Stimulated activated CD4-positive, alpha-beta T cell treated with anti-CD3 and anti-CD28 coated beads, Interleukin-15, amount 100 ng/mL, for 1 hour (primary cell): ENCODE measurements at places on chromosomes 7 and 10.
A peak's percentile ranks its signal among the peaks of the same experiment; 100 is the strongest.

GRCh38 chr10:113970641-113971040 is 73.0 kb upstream of the ADRB1 start:
- no peak for DNase-seq

- DNase-seq = no peak
Observed at GRCh38 chr10:4688601-4689000, 137.4 kb upstream of the AKR1E2 start.

- peak; percentile 6 for DNase-seq
Observed at GRCh38 chr10:70656489-70656888, 15.8 kb upstream of the ADAMTS14 start.

DNA sequence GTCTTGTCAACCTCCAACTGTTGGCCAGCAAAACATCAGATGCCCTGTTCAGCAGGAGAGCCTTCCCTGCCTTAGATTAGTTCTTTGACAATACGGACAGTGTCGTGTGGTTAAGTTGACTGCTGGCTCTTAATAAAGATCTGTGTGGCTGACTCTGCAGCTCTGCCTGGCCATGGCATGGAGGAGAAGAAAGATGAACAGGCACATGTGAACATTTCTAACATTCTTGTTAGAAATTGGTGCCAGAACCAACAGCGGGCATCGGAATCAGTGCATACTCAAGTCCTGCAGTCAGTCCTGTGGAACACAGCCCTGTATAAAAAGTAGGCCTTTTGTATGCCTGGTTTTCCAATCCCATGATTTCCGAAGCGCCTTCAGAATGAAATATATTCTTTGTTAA is 455.6 kb downstream of the POM121L12 start:
- DNase-seq = no peak

DNA sequence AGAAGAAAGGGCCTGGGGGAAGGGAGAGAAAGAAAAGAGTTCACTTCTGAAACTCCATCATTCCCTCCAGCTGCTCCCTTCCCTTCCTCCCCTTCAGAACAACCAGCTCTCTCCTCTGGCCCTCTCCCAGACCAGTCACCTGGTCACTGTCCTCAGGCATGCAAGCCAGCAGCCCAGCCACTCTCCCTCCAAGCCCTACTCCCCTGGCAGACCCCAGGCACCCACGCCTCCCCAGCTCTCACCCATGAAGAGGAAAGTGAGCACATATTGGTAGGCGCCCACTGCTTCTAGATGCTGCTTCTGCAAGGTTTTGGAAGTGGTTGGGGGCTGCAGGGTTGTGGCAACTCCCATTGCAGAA is 353 bp downstream of the MOGAT3 start:
- DNase-seq = no peak

- DNase-seq = no peak
Observed at GRCh38 chr10:32357056-32357735, 10.2 kb upstream of the EPC1 start.

DNA sequence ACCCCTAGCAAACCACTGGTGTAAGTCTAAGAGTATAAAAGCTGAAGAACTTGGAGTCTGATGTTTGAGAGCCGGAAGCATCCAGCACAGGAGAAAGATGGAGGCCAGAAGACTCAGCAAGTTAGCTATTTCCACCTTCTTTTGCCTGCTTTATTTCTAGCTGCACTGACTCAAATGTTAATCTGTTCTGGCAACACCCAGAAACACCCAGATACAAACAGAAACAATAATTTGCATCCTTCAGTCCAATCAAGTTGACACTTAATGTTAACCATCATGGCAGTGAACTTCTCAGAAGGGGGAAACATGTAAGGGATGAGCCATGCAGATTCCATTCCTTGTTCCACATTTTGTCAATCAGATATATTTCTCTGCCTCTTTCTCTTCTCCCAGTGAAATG is 101.8 kb upstream of the FERD3L start:
- DNase-seq = no peak

DNA sequence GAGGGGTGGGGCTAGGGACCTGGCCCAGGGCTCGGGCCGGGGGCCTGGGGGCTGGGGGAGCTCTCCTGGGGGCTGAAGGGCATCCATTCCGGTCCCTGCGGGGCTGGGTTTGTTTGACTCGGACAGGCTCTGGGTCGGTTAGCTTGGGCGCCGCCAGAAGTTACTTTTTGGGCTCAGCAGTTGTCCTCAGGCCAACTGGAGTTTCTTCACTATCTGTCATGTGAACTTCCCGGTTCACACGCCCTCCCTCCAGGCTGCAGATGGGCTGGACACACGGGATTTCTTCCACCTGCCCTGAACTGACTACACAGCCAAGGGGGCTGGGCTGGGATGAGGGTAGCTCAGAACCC is 3.8 kb downstream of the SLC4A2 start:
- no peak for DNase-seq

GRCh38 chr7:150415161-150416153 is 35.0 kb upstream of the GIMAP8 start:
- no peak for DNase-seq

GRCh38 chr10:131048606-131049005 is 262.9 kb downstream of the TCERG1L start:
- DNase-seq = no peak

GRCh38 chr10:131777921-131778320 is 122.9 kb upstream of the PPP2R2D start:
- DNase-seq = no peak

GRCh38 chr10:125291836-125292235 is 131.5 kb upstream of the CTBP2 start:
- no peak for DNase-seq

DNA sequence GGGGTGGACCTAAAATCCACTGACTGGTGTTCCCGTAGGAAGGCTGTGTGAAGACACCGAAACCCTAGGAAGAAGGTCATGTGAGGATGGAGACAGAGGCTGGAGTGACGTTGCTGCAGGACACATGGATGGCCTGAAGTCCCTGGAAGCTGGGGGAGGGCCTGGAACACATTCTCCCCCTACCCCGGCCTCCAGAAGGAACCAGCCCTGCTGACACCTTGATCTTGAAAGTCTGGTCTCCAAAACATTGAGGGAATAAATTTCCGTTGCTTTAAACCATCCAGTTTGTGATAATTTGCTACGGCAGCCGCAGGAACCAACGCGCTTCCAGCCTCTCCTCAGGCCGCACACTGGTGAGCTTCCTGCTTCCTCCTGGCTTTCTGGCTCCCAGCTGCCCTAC is 288.2 kb downstream of the GLRX3 start:
- no peak for DNase-seq

GRCh38 chr7:104209063-104209462 is 1.2 kb upstream of the ORC5 start:
- DNase-seq = no peak

- DNase-seq = no peak
Observed at GRCh38 chr10:65945061-65945460, 980.8 kb upstream of the LRRTM3 start.

DNA sequence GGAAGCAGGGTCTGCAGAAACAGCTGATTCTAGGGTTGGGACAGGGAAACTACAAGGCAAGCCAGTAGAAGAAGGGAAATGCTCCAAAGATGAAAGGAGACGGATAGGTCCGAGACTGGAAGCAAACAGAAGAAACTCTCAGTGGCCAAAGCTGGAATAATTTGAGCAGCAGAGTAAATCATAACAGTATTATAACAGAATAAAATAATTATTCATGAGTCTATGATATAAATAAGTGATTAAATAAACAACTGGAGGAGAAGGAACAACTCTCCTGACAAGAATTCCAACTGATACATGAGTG is 27.6 kb downstream of the EZH2 start:
- no peak for DNase-seq

GRCh38 chr7:108001764-108002725 is 916 bp downstream of the LAMB1 start:
- DNase-seq = no peak

DNA sequence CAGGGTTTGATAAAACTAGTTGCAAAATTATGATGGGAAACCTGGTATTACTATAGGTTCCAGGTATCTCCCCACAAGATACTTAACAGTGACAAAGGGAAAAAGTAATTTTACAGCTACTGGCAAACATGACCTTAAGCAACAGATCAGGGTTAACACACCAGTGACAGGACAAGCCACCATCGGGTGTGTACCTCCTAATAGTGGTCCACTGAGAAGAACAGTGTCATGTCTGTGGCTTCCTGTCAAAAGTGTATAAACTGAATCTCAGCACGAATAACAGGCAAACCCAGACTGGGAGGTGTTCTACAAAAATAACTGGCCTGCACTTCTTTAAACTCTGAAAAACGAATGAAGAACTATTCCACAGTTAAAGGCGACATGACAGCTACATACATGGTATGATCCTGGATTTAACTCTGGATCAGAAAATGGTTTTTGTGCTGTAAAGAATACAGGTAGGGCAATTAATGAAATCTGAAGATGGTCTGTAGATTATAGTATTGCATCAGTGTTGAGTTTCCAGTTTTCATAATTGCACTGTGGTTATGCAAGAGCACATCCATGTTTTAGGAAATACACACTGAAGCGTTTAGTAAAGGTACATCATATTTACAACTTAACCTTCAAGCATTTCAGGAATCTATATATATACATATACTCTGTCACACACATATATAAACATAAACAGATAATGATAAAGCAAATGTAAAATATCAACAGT is 32.0 kb upstream of the ARMS2 start:
- no peak for DNase-seq

DNA sequence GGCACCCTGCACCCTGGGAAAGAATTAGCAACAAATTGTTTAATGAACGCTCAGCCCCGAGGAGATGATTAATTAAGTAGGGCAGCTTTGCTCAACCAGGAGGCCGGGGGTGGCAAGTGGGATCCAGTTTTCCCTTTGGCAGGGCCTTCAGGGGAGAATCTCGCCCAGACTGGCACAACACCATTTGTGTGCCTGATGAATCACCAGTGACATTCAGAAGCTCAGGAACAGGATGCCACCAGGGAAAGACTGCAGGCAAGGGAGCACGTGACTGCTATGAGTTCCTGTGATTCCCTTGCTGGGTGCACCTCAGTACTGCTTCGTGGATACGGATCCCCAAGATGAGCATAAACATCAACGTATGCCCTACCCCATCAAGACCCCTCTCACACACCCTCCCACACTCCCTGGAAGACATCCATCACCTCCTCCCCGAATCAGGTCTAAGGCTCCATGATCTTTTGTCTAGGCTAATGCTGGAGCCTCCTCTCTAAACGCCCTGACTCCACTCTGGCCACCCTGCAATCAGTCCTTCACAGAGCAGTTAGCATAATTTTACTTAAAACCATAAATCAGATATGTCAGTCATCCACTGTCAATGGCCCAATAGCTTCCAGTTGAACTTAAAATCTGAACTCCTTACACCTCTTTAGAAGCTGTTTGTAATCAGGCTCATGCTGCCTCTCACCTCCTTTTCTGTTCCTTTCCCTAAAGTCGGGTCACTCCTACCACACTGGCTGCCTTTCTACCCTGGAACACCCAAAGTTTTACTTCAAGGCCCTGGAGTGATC is 109.2 kb upstream of the AGK start:
- DNase-seq = no peak

- no peak for DNase-seq
Observed at GRCh38 chr10:90276894-90277475, 575.6 kb downstream of the KIF20B start.

- DNase-seq = no peak
Observed at GRCh38 chr10:98029149-98030092, 1.0 kb downstream of the CRTAC1 start.

- no peak for DNase-seq
Observed at GRCh38 chr7:11843113-11843765, 11.2 kb upstream of the THSD7A start.

GRCh38 chr7:118657391-118658005 is 433.0 kb downstream of the ANKRD7 start:
- no peak for DNase-seq

GRCh38 chr7:53661645-53662217 is 626.3 kb downstream of the POM121L12 start:
- DNase-seq = no peak

DNA sequence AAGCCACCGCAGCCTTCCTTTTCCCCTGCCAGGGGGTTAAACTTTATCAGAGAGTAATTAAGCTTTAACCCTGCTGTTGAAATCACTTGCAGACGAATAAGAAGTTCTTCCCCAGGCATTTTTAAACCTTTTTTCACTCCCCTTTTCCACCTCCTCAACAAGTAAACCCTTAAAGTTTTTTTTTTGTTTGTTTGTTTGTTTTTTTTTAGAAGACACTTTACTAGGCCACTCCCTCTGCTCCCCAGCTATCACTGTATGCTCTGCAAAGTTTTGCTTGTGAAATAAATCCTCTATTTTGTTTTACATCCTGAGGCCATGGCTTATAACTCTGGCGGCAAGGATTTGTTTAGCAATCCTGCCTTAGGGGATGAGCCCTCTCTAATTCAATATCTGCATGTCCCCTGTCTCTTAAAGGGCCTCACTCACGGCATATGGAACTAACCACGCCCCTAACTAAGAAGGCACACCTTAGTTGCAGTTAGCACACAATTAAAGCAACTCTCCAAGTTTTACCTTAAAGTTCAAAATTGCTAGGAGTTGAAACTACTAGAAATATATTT is 1354.7 kb upstream of the LRRTM3 start:
- no peak for DNase-seq

DNA sequence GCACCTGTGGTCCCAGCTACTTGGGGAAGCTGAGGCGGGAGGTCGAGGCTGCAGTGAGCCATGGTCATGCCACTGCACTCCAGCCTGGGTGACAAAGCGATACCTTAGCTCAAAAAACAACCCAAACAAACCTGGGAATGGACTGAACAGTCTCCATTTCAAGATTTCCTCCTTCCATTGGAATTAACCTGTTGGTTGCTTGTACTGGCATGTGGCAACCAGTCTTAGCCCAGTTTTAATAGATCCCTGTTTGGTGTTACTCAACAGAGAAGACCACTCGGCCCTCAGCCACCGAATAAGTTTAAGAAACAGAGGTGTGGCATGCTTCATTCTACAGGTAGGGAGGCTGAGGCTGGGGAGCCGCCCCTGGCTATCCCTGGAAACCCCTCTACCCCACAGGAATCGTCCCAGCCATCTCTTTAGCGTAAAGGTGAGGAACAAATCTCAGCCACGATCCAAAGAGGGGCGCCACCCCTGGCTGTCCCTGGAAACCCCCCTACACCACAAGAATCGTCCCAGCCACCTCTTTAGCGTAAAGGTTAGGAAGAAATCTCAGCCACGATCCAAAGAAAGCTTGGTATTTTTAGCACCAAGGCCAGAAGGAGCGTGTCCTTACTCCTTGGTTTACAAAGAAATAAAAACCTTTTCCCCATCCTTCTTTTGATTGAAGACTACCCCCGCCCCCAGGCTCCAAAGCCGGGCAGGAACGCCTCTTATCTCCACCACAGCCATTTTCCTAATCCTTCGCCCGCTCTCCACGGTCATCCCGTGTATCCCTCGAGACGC is 861 bp upstream of the TSPAN14 start:
- DNase-seq = no peak
